ENCODE measurements at places on chromosomes 13 and 19.
A peak's percentile ranks its signal among the peaks of the same experiment; 100 is the strongest.

- DNase-seq, result no peak
These were observed 69.2 kb upstream of the KCTD15 start for GRCh38 chr19:33727331-33727998.

GRCh38 chr19:49489601-49490167, 2.3 kb downstream of the RPL13A start:
- no peak for DNase-seq

DNA sequence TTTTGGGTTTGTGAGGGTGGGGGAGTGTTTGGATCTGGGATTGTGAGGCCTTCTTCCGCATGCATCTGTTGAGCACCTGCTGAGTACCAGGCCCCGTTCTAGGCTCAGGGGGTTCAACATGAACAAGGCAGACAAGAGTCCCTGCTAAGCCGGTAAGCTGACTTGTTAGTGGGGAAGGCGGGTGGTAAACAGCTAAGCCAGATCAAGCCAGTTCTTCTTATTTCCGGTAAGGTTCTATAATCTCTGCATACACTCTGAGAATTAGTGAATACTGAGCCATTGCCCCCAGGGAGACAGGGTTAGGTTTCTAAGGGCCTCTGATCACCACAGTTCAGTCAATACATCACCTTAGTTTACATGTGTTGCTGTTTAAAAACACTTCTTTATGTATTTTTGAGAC, 9.9 kb upstream of the EHD2 start:
- DNase-seq, result no peak

- DNase-seq, result no peak
These were observed 378.9 kb downstream of the PCDH20 start for GRCh38 chr13:61036715-61037114.

DNA sequence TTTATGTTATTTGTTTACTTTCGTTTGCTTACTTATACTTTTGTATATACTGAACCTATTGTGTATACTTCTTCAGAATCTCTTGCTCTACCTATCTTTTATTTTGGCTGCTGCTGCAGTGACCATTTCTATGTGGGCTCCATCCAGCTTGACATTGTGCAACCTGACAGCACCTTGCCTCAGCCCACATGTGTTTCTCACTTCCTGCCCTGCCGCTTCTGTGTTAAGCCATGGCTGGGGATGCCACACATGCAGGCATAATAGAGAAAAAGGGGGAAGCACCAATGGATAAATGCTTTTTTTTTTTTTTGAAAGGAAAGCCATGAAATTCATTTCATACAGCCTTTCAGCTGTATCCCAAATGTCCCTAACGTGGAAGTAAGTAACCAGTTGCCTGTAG, 147.6 kb downstream of the RBM26 start:
- no peak for DNase-seq

GRCh38 chr13:38577048-38577447, 109.8 kb upstream of the FREM2 start:
- DNase-seq, result no peak

DNA sequence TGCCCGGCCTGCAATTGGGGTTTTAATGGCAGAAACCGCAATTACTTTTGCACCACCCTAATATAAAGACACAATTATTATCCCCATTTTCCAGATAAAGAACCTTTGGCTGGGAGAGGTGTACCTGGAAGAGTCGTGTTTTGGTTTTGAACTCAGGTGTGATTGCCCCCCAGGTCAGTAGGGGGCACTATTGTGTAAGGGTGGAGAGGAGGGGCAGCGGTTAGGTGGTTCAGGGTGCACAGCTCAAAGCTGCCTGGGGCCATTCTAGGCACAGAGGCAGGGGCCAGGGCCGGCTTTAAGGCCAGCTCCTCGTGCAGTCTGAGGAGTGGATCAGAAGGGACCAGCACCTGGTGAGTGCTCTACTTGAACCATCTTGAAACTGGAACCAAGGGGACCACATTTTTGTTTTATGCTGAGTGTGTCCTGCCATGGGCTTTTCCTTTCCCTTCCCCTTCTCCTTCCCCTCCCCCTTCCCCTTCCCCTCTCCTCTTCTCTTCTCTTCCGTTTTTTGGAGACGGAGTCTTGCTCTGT, 5.8 kb upstream of the FCGRT start:
- DNase-seq, result peak; percentile 68

DNA sequence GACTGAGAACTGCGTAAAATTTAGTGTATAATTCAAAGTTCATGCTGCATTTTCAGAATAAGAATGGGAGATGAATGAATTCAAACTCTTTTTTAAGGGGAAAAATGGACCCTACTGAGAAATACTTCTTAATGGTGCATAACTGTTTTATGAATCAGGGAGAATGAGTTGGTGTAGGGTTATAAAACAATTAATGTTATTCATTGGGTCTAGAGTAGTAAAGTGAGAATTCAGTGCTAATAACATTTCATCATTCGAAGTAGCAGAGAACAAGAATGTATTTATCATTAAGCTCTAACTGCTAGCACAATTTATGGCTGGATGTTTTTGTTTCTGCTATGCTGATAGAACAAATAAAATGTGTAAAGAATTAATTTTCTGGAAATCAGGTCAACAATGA, 310.2 kb downstream of the SLITRK5 start:
- DNase-seq, result no peak

DNA sequence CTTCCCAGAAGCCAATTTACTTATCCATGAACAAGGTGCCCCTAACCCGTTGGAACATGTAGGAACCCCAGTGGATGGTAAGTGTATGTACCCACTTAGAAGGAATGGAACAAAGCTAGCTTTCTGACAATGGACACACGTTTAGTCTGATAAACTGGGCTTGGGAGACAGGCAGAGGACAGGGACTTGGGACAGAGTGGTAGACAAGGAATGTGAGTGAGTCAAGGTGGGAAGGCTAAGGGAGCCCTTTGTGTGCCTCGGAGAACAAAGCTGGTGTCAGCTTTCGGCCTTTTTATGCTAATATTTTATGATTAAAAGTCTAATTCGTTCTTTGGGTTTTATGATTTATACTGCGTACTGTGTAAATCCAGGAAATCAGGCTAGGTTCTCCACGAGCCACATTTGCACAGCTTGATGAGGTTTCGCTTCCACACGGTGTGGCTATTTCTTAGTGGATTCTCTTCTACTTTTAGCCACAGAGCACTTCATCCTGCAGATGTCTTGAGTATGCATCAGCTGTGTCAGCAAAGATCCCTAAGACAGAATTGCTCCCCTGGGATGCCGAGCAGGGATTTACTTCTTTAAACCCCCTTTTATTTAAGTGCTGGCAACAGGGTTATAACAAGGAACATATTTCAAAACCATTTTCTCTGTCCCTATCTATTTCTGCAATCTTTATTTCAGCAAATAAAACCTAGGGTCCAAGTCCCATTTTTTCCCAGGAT, 258.5 kb downstream of the DLEU7 start:
- DNase-seq, result no peak

- peak; percentile 1 for DNase-seq
These were observed 123.1 kb downstream of the CDK8 start for GRCh38 chr13:26377038-26377437.

GRCh38 chr19:41551212-41551610, 24.8 kb upstream of the CEACAM21 start:
- DNase-seq, result no peak

GRCh38 chr19:1651568-1652291, 685 bp downstream of the TCF3 start:
- DNase-seq, result peak; percentile 40

DNA sequence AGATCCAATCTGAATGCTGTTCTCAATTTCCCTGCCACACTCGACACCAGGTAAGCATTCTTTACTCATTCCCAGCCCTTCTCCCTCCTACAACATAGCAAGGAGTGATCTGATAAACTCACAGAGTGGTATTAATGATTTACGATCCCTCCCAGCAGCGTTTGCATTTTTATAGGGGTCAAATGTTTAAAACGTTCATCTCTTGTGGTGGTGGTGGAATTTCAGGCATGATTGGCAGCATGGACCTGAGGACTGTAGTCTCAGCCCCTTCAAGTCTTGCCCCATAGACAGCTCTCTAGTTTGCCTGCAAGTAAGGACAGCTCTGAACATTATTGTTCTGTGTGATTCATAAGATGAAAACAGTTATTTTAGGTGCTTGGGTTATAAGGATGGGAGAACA, 565.7 kb downstream of the EFNB2 start:
- no peak for DNase-seq

DNA sequence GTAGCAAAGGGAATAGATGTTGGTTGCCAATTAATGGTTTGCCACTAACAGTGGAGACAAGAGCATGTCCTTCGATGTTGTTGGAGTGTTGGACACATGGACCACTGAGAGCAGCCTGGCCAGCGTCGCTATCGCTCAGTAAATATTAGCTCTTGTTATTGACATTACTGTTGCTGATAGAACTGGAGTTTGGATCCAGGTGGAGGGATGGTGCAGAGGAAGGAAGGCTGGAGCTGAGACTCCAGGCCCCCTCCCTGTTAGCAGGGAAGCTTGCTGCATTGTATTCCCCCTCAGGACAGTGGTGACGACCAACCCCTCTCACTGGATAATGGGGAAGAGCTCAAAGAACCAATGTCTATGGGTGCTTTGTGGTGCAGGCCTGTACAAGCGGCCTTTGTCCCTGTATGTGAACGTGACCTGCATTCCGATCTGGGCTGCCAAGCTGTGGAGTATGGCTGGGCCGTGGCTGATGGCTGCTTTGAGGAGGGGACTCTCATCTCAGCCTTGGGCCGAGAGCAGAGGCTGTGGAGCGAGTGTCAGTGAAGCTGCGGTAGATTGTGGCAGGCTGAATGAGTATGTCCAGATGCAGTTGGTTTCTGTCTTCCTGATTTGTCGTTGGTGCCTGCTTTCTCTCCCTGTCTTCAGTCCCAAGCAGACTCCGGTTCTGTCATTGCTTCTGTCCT, 7.0 kb downstream of the CLASRP start:
- DNase-seq, result no peak

- no peak for DNase-seq
These were observed 18.5 kb downstream of the MAN2B1 start for GRCh38 chr19:12648088-12648487.

- DNase-seq, result no peak
These were observed 46.5 kb downstream of the TNFSF13B start for GRCh38 chr13:108315991-108316390.

DNA sequence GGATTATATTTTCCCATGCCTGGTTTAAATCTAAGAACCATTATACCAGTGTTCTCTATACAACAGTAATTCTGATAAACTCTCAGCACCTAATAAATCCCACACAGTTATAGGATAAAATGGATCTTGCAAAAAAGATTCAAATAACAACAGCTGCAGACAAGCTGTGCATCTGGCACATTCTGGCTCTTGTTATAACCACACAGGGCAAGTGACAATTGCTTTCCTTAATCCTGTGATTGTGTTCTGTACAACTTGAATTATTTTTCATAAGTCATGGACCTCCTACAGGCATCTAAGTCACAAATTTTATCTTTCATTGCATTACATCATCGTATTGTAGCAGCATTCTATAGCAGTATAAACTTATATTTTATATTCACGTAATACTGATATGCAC, 948.3 kb downstream of the SLITRK1 start:
- no peak for DNase-seq

GRCh38 chr13:47826471-47826870, 174.6 kb downstream of the SUCLA2 start:
- DNase-seq, result no peak

GRCh38 chr19:6801485-6802086, 29.1 kb downstream of the VAV1 start:
- peak; percentile 73 for DNase-seq

DNA sequence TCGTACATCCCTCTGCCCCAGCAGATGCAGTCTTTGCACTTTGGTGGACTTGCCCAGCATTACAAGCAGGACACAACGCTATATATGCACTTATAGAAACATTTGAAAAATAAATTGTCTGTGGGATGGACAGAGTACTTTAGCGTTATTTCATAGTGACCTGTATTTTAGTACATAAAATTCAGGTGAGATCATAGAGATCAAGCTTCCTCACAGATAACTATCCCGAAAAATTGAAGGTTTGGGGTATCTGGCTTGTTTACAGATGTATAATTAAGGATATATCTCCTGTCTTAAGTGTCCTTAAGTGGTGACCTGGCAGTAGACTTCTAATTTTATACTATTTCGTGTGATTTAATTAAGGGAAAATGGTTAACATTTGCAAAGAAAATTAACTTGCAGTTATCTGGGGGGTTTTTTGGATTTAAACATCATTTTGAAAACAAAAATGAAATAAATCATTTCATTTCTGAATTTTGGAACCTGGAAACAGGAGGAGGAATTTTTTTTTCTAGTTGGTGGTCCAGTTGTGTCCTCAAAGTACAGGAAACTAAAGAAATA, 977 bp upstream of the MAB21L1 start:
- DNase-seq, result no peak

GRCh38 chr19:41224632-41225031, 5.6 kb downstream of the AXL start:
- DNase-seq, result no peak

GRCh38 chr13:83929157-83929556, 46.9 kb upstream of the SLITRK1 start:
- DNase-seq, result no peak

DNA sequence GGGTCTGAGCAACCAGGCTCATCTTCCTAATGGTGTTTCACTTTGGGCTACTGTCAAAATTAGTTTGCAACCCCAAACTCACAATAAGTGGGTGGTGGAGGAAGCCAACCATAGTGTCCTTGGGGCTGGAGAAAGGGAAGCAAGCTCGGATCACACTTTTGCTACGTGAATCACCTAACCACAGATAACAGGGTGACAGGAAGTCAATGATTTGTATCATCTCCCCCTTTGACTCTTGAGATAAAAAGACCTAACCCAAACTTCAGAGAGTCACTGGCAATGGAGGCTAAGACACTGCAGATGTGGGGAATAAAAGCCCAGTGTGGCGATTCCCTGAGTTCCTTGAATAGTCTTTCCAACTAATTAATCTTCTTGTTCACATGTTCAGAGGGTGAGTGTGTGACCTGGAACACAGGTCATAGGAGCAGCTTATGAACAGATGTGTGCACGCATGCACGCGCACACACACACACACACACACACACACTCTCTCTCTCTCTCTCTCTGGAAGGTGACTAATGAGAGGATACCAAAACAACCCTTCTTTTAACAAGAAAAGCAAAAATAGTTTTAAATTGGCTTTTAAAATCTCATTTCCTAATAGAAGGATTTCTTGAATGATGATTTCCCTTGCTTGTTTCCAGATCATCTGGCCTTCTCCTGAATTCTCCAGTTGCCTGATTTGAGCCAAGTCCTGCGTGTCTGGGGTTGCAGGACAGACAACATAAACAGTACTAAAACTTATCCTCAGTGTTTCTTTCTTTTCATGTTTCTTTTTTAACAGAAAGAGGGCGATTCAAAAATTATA, 21.2 kb upstream of the DOCK9 start:
- no peak for DNase-seq

- DNase-seq, result no peak
These were observed 2.7 kb upstream of the REXO1 start for GRCh38 chr19:1850809-1851653.

- no peak for DNase-seq
These were observed 183.5 kb upstream of the TSC22D1 start for GRCh38 chr13:44759384-44760360.
